ENCODE measurements at places on chromosomes 1 and 21.

DNA sequence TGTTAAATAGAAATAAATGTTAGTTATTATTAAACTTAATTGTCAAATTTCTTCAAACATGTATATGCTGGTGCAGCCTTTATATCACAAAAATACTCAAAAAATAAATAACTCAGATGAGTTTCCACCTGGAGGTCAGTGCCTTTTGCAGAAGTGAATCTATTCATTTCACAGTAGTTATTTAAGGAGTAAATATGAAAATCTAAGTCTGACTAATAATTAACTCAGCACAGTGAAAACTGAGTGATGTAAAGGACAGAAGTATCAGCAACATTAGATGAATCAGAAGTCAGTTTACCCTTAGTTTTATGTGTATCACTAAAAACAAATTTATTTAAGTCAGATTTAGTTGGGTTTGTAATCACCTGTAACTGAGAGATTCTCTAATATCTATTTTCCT is 2135.4 kb downstream of the MRPL39 start:
- no peak for DNase-seq

- DNase-seq, result no peak
These were observed 62.8 kb downstream of the XCL2 start for GRCh38 chr1:168480997-168481396.

GRCh38 chr1:20185834-20186782 is at the start of the genes PLA2G2C and UBXN10:
TSS of gene PLA2G2C (minus strand) at chr1:20186518. CDS start at chr1:20177363, 9,155 bp downstream.
TSS of gene UBXN10 (plus strand) at chr1:20186096. CDS start at chr1:20190562, 4,466 bp downstream.
- no peak for DNase-seq

- DNase-seq, result no peak
These were observed 54.7 kb upstream of the MPC2 start for GRCh38 chr1:167991546-167991945.

GRCh38 chr21:14262039-14262438 is 46.1 kb downstream of the RBM11 start:
- DNase-seq, result no peak

GRCh38 chr1:76106719-76107235 is 32.2 kb downstream of the ST6GALNAC3 start:
- DNase-seq, result no peak

Measured in HuH-7.5 (cell line).